ENCODE measurements at places on chromosomes 2 and 18.

DNA sequence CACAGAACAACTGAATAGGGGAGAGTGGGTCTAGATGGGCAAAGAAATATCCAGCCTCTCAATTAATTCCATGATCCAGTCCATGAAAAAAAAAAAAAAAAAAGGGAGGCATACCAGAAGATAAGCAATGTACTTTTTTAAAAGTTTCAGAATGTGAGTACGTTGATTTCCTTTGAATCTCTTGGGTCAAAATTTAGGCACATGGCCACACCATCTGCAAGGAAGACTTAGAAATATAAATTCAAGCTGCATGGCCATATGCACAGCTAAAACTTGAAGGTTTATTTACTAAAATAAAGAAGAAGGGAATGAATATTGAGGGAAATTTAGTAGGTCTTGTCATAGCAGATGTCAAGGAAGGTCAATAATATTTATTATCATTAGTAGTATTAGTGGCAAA, 286.5 kb upstream of the CDH7 start:
- DNase-seq, result no peak

- no peak for DNase-seq
These were observed 146.1 kb upstream of the PID1 start for GRCh38 chr2:229417176-229417575.

- DNase-seq, result peak; percentile 74
These were observed 242.4 kb downstream of the LPIN1 start for GRCh38 chr2:11988691-11989353.

DNA sequence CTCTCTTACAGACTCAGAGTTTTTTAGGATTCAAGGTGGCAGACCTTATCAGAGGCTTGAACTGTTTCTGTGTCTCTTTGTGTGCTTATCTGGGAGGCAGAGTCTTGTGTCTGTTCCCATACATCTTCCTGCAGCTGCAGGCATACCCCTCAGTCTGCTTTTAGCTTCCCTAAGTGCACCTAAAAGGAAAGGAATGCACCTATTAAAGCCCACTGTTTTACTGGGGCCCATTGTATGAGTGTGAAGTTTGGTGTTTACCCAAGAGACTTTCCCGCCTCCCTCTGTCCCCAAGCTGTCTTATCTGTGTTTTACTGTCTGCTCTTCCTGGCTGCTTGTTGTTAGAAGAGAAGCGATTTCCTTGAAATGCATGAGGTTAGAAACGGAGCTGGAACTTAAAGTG, 1757.3 kb upstream of the PIK3C3 start:
- no peak for DNase-seq

- no peak for DNase-seq
These were observed 48.2 kb downstream of the LONRF2 start for GRCh38 chr2:100274076-100274475.

GRCh38 chr2:70005752-70006446, 44.5 kb upstream of the ASPRV1 start:
- no peak for DNase-seq

GRCh38 chr2:29309090-29310029, 194.1 kb downstream of the CLIP4 start:
- peak; percentile 85 for DNase-seq

- no peak for DNase-seq
These were observed 72.2 kb downstream of the XRCC5 start for GRCh38 chr2:216181351-216181750.

DNA sequence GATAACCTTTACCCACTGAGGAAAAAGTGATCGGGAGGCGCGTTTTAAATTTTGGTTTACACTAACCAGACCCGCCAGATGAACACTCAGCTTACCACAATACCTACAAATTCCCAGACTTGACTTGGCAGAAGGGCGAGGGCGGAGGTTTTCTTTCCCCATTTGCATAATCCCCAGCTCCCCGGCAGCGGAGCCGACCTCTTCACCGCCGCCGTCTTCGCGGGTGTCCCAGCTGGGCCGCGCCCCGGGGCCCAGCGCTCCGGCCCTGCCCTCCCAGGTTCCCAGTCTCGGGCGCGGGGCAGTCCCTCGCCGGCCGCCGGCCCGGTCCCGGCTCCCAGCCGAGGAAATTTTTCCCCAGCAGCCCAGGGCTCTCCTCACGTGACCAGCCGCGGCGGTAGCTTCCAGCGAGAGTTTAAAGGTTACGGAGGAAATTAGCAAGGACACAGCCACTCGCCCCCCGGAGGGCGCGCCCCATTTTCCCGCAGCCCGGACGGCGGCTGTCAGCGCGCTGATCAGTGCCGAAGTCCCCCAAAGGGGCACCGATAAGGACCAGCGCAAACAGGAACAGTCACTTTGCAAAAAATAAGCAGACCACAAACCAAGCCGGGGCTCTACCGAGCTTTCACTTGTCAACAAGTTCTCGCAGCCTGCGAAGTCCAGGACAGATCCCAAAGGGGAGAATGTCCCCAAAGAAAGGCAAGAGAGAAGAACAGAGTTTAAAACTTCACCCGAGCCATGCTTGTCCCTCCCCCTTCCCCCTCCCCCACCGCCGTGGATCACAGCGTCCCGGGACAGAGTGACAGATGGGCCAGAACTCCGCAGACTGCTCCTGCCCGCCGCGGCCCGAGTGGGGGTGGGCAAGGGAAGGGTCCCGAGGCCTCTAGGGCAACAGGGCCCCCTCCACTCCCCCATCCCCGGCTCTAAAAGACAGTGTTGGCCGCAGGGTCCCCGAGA, 1.3 kb upstream of the PRKCE start:
- DNase-seq, result peak; percentile 82

GRCh38 chr18:9082711-9083510, 19.6 kb upstream of the NDUFV2 start:
- no peak for DNase-seq

DNA sequence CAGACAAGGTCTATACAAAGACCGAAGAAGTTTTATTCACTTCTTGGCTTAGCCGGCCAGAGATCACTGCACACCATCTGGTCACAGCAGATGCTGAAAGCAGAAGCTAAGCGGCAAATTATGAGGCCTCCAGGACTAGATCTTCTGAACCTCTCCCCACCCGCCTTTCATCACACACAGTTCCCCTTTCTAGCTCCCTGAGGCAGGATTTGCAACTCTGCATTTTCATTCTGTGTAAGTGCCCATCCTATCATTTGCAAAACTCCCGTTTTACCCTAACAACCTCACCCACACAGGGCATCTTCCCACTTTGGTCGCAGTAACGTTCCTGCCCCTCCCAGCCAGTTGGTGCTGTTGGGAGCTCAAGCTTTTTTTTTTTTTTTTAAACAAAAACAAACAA, 3.1 kb upstream of the MOB1A start:
- DNase-seq, result peak; percentile 65

DNA sequence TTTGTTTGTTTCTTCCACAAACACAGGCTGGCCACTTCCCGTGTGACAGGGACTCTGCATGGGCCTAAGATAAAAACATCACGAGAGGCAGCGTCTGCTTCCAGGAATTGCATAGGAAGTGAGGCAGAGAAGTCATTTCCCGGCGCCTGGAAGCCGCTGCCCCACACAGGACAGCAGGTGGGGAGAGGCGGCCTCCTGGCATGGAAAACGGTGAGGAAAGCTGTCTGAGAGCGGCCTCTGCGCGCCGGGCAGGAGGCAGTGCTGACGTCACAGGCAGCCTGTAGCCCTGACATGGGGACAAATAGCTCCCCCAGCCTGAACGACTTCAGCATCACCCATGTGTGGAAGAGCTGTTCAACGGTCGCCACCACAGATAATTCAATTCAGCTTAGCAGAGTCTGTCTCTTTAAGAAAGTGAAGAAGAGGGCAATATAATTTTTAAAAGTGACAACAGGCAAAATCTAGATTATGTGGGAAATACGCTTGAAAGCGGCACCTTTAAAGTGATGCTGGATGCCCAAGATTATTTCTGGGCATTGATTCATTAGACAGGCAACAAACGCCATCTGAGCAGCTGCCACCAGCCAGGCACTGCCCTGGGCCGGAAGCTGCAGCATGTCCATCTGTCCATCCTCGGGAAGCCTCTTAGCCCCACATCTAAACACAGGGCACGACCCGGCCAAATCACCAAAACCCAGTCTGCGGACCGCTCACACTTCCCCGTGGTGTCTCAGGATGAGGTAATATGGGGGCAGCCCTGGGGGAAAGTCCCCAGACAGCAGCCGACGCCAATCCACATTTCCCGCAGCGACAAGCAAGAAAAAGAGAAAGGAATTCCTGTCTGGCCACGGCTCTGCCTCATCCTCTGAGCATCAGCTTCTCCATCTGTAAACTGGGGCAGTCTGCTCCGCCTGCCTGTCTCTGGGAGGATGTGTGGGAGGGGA, 138.9 kb downstream of the PXDN start:
- no peak for DNase-seq

Data from stomach (tissue), 19 donors.